ENCODE measurements at places on chromosomes 7 and 10.

DNA sequence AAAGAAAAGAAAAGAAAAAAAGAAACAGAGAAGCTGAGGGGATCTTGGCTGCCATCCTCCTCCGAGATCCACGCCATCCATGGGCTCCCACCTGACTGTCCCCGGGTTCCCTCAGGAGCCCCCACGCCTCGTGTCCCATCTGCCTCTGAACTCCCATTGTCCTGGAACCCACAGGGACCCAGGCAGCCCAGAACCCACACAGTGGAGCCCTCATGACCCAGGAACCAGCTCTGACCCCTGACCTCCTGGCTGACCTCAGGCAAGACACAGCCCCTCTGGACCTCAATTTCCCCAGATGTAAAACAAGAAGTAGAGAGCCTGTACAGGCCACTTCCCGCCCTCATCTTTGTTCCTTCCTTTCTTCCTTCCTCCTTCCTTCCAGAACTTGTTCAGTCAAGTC, 40.4 kb downstream of the RASGEF1A start:
- no peak for DNase-seq

GRCh38 chr10:48705401-48705938, 20.8 kb downstream of the WDFY4 start:
- no peak for DNase-seq

GRCh38 chr7:80881351-80881900, 37.4 kb downstream of the SEMA3C start:
- no peak for DNase-seq

- DNase-seq = no peak
These were observed 632.5 kb downstream of the TNS3 start for GRCh38 chr7:46949270-46949931.

DNA sequence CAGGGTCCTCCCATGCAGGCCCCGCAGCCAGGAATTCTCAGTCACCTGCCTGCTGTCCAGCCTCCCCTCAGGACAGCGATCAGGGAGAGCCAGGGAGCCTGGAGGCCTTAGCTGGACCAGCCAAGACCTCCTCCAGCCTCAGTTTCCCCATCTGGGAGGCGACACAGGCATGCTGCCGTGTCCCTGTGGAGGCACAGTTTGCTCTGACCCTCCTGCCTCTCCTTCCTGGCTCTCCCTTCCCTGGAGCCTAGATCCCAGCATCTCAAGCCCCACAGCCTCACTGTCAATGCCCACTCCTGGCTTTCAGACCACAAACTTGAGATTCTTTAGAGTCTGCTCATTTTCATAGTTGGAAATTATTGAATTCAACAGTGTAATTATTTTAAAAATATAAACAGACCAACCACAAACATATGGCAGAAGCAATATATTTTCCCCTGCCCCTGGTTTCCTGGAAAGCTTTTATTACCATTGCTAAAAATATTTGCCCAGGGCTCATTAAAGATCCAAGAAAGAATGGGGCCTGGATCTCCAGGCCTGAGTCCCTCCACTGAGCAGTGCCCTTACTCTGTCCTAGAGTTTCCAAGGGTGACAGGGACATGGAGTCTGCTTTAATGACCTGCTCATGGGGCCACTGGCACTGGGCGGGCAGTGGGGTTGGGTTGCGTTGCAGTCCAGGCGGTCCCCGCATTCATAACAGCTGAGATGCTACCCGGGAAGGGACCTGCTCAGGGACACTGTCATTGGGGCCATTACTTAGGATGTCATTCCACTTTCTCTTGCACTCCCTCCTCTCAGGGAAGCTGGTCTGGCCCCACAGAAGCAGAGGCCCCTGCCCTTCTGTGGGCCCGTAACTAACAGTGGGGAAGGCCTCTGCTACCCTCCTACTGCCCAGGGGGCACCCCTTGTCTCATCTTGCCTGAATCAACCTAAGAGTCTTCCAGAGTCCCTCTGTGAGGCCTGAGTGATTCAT, 81.6 kb upstream of the CHST15 start:
- no peak for DNase-seq

GRCh38 chr7:22442187-22442881, 57.7 kb downstream of the STEAP1B start:
- no peak for DNase-seq

DNA sequence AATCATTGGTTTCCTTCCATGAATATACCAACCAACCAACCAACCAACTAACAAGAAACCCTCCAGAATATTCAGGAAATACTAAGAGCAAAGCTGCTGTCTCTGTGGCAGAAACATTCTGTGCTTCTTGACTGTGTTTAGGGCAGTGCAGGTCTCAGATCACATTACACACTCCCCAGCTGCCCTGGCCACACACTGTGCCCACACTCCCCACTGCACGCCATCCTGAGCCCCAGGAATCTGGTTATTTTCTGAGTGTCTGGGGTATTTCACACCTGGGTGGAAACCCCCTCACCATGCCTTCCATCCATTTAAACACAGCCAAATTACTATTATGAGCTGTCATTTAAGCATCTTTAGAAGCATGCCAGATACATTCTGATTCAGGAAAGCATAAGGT, 183.7 kb upstream of the ANK3 start:
- DNase-seq = no peak

DNA sequence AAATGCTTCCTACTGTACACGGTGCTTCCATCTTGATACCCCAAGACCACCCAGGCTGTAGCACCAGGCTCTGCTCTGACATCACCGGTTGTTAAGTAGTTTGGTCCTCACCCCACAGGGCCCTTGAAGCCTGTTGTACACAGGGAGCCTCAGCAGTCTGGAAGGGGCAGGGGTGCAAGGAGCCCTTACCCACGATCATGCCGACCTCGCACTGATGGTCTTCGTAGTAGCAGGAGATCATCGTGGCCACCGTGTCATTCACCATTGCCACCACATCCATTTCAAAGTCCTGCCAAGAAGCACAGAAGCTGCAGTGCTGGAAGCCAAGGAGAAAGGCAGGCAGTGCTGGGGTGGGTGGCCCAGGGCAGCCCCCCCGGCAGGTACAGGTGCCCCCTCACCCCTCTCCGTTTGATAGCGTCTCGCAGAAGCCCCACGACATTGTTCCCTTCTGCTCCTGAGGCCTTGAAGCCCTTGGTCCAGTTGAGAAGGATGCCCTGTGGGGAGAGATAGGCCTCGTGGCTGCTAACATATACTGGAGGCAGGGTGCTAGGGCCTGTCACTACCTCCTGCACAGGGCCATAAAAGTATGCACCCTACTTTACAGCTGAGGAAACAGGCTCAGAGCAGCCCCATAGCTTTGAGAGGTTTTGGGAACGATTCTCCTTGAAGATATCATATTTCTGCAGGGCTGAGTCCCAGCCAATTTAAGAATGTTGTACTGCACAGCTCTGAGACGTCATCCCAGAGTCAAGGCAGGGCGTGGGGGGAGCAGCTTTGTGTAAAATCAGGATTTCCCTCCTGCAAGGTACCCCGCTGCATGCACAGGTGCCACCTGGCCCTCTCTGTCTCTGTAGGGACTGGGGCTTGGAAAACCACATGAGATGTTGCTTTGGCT, 8.7 kb upstream of the MYL7 start:
- no peak for DNase-seq

DNA sequence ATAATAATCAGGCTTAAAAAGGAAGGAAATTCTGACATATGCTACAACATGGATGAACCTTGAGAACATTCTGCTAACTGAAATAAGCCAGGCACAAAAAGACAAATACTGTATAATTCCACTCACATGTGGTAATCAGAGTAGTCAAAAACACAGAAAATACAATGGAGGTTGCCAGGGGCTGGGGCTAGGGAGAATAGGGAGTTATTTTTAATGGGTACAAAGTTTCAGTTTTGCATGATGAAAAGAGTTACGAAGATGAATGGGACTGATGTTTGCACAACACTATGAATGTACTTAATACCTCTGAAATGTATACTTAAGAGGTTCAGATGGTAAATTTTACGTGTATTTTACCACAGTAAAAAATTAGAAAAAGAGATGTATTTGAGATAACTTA, 145.6 kb downstream of the DOCK4 start:
- no peak for DNase-seq

- DNase-seq = no peak
These were observed 10.4 kb upstream of the LMBR1 start for GRCh38 chr7:156903232-156903909.

- no peak for DNase-seq
These were observed 49.0 kb upstream of the STK17A start for GRCh38 chr7:43533801-43534479.

DNA sequence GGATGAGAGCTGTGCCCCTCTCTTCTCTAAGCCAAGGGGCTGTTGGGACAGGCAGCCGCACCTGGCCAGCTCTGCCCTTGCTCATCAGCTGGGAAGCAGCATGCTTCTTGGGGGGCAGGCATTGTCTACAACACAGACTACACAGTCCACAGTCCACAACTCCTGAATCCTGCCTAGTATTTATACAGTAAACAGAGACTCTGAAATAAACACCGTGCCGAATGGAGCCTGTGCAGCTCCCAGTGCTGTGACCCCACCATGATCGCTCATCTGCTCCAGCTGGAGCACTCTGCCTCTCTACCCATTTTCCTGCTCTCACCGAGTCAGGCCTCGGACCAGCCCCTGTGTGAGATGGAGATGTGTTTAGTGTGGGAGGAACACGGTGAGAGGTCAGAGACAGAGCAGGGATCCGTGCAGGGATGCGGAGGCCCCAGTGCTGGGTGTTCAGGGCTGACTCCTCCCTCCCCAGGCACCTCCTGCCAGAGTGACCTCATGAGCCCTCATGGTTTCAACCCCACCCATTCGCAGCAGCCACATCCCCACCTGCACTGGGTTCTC, 608.0 kb downstream of the DNAJB6 start:
- DNase-seq = no peak

DNA sequence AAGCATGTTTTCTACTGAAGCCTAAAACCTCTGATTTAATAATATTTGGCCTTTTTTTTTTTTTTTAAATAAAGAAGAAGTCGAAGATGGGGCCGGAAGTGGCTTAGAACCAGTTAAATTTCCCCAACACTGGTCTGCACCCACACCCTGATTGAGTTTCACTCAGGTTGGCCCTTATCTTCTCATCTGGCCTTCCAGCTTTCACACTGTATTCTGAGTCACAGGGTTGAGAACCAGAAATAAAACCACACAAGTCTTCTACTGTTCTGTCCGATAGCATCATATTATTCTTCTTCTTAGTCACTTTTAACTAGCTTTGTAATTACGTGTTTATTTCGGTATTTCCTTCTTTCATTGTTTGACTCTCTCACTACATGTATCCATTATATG, 9.9 kb downstream of the ZNF365 start:
- DNase-seq = no peak

GRCh38 chr10:121823993-121824463, 103.8 kb downstream of the ATE1 start:
- no peak for DNase-seq

DNA sequence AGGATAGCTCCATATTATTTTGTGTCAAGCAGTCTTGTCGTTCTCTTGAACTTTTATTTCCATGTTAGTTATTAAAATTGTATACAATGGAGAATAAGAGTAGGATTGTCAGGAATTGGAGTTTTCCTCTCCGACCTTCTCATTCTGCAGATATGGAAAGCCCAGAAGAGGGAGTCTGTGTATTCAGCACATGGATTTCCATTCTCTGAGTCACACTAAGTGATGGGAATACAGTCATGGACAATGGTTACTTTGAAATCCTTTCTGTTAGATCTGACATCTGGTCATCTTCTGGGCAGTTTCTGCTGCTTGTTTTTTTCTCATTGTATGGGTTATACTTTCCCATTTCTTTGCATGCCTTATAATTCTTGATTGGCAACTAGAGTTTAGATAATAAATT, 5.0 kb upstream of the TASOR2 start:
- no peak for DNase-seq

DNA sequence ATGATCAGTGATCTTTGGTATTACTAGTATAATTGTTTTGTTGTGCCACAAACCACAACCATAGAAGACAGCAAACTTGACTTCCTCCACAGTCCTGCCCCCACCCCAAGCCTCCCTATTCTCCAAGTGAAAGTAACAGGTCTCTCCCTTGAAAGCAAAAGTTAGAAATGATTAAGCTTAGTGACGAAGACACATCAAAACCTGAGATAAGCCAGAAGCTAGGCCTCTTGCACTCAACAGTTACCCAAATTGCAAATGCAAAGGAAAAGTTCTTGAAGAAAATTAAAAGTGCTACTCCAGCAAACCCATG, 7.5 kb downstream of the SAR1A start:
- DNase-seq = no peak

DNA sequence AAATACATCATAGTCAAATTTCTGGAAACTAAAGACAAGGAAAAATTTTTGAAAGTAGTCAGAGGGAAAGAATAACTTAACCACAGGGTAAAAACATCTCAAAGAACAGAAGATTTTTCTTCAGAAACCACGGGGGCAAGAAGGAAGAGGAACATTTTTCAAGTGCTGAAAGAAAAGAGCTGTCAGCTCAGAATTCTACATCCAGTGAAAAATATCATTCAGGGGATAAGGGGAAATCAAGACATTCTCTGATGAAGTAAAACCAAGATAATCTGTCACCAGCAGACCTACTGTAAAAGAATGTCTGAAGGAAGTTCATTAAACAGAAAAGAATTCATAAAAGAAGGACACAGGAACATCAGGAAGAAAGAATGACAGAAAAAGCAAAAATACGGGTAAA, 111.2 kb upstream of the TMEM72 start:
- DNase-seq = no peak

- DNase-seq = no peak
These were observed 67.8 kb downstream of the ZNF248 start for GRCh38 chr10:37789590-37789989.

- DNase-seq = no peak
These were observed 169.5 kb downstream of the DKK1 start for GRCh38 chr10:52483587-52483986.

GRCh38 chr7:14258441-14258840, 269.0 kb upstream of the ETV1 start:
- DNase-seq = no peak

GRCh38 chr7:98265841-98266271, 13.8 kb upstream of the TECPR1 start:
- DNase-seq = no peak

GRCh38 chr7:130418306-130418705, 22.5 kb downstream of the CEP41 start:
- DNase-seq = no peak

- no peak for DNase-seq
These were observed 36.0 kb downstream of the ZNRF2 start for GRCh38 chr7:30320392-30320791.

DNA sequence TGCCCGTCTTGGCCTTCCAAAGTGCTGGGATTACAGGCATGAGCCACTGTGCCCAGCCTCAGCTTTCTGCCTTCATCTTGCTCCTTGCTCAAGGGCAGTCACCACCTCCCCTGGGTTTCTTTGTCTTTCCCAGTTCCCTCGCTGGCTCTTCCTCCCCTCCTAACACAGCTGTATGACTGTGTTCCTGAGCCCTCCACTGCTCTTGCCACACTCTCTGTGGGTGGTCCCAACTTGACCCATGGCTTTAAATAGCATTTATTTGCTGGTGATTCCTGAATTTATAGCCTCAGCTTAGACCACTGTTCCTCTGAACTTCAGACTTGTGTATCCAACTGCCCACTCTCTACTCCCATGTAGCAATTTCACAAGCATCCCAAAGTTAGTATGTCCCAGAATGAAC, 181.3 kb downstream of the BAMBI start:
- no peak for DNase-seq

- no peak for DNase-seq
These were observed 17.3 kb upstream of the ARL4A start for GRCh38 chr7:12670000-12670729.
